ENCODE measurements at places on chromosomes 7 and 10. TPM values are rescaled to one million over a fixed set of nuclear protein-coding genes. Genes with fewer than 3 reads are reported as not detected.

DNA sequence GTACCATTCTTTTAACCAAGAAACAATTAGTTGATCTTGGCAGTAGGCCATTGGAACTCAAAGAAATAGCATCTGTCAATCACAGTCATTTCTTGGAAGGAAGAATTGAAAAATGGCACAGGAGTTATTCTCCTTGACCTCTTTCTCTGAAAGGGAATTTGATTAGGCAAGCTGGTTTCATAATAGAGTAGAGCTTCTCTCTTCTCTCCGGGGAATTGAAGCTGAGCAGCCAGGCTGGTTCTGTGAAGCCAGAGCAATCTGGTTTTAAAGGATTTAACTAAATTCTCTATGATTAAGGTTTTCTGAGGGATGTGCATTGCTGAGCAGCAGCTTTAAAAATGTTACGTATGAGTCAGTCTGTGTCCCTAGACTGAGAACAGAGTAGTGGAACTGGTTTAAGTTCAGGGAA is 70.2 kb downstream of the AHCYL2 start:
- no peak overlapping the region for H3K4me3 ChIP-seq
- H3K36me3 ChIP-seq: peaks cover 3% of the 10 kb centered on the region
- H3K4me1 ChIP-seq: peaks cover 9% of the 10 kb centered on the region
- no peak overlapping the region for H3K27ac ChIP-seq
- no peak for DNase-seq

Gene AZGP1
- total RNA-seq: 0.50 TPM

- no peaks in the 10 kb centered on the region for H3K36me3 ChIP-seq
- DNase-seq: no peak
- H3K27me3 ChIP-seq: peaks cover 3% of the 10 kb centered on the region
- H3K27ac ChIP-seq: peak overlapping the region; percentile 10
Observed at GRCh38 chr10:64040781-64041180, 519.6 kb downstream of the REEP3 start.

- no peak for DNase-seq
- H3K27ac ChIP-seq: no peak overlapping the region
- peaks cover 9% of the 10 kb centered on the region for H3K36me3 ChIP-seq
- H3K27me3 ChIP-seq: no peaks in the 10 kb centered on the region
- H3K4me3 ChIP-seq: no peak overlapping the region
Observed at GRCh38 chr10:32377458-32378259, 30.7 kb upstream of the EPC1 start.

Gene GFRA1
- 45.6 TPM for total RNA-seq

DNA sequence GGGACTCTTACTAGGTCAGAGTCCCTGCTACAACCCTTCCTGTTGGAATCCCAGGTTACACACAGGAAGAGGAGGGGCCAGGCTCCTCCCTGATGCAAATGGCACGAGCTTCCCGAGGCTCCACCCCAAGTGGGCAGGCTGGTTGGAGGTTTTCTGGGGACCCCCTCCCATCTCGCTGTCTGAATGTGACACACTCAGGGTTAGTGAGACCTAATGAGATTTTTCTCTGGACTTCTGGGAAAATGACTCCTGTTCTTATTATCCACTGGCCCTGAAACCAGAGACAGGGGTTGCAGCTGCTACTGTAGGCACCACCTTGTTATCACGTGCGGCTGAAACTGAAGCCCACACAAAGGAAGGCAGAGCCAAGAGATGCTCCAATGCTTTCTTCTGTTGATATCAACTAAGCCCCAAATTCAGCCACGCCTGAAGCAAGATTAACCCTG is 103.3 kb downstream of the FAM107B start:
- no peaks in the 10 kb centered on the region for H3K36me3 ChIP-seq
- DNase-seq: no peak
- no peak overlapping the region for H3K27ac ChIP-seq
- H3K4me3 ChIP-seq: no peak overlapping the region

Measured in type B pancreatic cell (in vitro differentiated cells).